WTC11 (cell line): ENCODE measurements at places on chromosomes 12 and 14. TPM values are rescaled to one million over a fixed set of nuclear protein-coding genes. Genes with fewer than 3 reads are reported as not detected.
A peak's percentile ranks its signal among the peaks of the same experiment; 100 is the strongest.

- DNase-seq, result no peak
Measured at GRCh38 chr12:124916374-124917134, 2.1 kb upstream of the UBC start.

The FSCB gene
- not detected in 3 replicates for total RNA-seq

The PTPN6 gene
- 27.1 to 34.7 TPM (median 34.5 TPM) in 3 replicates for total RNA-seq

The RBP5 gene
- total RNA-seq, result 4.1 to 5.4 TPM (median 4.7 TPM) in 3 replicates

DNA sequence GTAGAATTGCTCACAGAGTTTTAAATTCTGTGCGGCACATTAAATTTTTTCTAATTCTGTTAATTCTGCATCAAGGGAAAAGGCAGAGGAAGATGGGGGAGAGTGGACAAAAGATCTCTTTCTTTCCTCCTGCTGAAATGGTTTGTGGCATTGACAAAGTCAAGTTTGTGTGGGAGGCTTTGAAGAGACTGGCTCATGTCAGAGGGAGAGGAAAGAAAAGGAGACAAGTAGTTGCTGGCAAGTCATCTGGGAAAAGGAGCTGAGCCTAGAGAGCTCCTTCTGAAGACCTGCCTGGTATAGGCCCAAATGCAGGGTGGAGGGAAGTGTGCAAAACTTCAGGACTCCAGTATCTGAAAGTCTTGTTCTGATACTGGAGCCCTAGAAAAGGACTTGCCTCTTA, 36.3 kb downstream of the TTLL5 start:
- DNase-seq, result no peak

GRCh38 chr12:73529231-73529630, 1008.4 kb upstream of the ATXN7L3B start:
- no peak for DNase-seq

- no peak for DNase-seq
Measured at GRCh38 chr14:104334424-104335161, 196.2 kb downstream of the KIF26A start.

DNA sequence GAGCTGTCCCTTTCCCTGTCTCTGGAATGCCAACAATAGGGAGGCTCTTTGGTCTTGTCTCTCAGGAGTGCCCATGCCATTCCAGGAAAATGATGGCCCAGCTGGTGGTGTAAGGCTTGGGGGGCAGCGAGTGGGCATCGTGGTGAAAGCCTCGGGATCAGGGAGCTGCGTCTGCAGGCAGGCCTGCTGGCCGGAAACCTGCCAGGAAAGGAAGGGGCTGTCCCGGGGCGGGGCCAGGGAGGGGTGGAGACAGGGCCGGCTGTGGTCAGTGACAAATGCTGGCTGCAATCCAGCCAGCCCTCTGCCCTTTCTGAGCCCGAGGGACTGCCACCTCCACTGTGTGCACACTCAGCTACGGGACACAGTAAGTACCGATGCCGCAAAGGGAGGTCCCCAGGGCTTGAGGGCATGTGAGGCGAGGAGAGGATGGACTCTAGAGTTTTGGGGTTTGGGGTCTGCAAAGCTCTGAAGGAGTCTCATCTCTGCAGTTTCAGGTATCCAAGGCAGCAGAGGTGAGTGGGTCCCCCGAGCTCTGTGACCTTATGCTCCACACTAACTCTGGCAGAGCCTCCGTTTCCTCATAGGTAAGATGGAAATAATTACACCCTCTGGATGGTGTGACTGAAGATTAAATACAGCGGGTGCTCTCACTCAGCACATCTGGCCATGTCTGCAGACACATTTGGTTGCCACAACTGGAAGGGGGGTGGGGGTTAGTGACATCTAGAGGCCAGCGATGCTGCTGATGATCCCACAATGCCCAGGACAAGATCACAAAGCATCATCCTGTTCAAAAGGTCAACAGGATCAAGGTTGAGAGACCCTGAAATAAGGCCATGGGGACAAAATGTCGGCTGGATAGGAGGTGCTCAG, at the start of gene SERPINA5:
TSS of gene SERPINA5 (plus strand) at position 300 of the 873 bp plus-strand sequence. CDS start 5,937 bp downstream, outside the sequence.
- DNase-seq, result peak; percentile 69

The TMEM132D gene
- 0.99 to 1.4 TPM (median 1.1 TPM) in 3 replicates for total RNA-seq

- no peak for DNase-seq
Measured at GRCh38 chr12:103933237-103933636, 3.0 kb downstream of the HSP90B1 start.

The C12orf60 gene
- total RNA-seq, result 1.3 to 2.0 TPM (median 1.8 TPM) in 3 replicates

The CPNE6 gene
- not detected in 3 replicates for total RNA-seq

The ACOT6 gene
- total RNA-seq, result 0.13 to 0.37 TPM in 2 of 3 replicates, not detected in the other

DNA sequence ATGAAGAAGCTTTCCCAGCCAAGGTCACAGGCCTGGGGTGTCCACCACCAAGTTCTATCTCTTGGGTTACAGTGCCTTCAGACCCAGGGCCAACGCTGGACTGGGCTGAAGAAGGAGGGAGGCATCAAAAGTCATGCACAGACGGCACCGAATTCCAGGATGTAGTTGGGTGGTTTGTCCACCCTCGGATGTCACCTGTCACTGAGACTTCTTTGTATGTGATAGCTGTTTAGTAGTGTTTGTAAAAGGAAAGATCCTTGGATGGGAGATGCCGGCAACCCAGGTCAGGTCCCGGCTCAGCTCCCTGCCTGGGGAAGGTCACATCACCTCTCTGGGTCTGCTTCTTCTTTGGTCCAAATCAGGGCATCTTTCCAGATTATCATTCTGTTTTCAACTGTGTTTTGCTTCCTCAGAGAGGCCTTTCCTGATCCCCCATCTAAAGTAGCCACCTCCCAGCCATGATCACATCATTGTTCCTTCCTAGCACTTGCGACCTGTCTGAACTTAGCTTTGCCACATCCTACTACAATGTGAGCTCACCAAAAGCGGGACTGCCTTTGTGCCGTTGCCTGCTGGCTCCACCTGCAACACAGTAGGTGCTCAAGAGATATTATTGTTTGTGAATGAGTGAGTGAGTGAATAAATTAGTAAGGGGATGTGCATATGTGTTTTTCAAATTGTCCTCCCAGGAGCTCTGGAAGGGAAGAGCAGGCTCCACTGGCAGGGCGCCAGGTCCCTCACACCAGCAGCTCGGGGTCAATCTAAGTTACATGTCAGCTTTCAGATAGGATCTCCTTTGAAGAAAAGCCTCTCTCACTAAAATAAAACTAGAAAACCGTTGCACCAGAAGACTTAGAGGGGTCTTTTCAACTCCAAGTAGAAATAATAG, 2.1 kb downstream of the TSPAN11 start:
- DNase-seq, result no peak

GRCh38 chr12:25101092-25101445, 93.9 kb downstream of the DNAI7 start:
- DNase-seq, result no peak

GRCh38 chr12:68622250-68622649, 11.6 kb downstream of the RAP1B start:
- DNase-seq, result no peak

The KERA gene
- total RNA-seq, result not detected in 3 replicates

- no peak for DNase-seq
Measured at GRCh38 chr12:6772331-6772695, at the start of gene LAG3. LAG3 (plus strand) TSS chr12:6772520; CDS start chr12:6772853, 333 bp downstream.

DNA sequence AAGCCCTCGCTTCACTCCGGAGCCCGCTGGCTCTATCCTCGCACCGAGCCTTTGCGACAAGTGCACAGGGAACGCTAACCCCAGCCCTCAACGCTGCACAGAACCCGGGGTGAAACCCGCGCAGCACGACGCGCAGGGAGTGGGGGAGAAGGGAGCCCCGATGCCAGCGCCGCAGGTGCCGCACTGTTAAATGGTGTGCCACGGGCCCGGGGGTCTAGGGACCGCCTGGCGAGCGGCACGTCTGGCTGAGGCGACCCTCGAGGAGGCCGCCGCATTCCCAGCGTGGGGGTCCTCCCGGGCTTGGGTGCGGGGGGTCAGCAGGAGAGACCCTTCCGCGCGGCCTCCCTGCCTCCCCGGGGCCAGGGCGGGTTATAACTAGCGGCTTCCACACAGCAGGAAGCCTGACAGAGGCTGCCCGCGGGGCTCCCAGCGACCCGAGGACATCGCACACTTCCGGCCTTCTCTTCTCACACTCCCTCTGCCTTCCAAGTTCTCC, 23.8 kb upstream of the LRTM2 start:
- DNase-seq, result no peak

GRCh38 chr14:28774764-28775735, 8.5 kb downstream of the FOXG1 start:
- no peak for DNase-seq

DNA sequence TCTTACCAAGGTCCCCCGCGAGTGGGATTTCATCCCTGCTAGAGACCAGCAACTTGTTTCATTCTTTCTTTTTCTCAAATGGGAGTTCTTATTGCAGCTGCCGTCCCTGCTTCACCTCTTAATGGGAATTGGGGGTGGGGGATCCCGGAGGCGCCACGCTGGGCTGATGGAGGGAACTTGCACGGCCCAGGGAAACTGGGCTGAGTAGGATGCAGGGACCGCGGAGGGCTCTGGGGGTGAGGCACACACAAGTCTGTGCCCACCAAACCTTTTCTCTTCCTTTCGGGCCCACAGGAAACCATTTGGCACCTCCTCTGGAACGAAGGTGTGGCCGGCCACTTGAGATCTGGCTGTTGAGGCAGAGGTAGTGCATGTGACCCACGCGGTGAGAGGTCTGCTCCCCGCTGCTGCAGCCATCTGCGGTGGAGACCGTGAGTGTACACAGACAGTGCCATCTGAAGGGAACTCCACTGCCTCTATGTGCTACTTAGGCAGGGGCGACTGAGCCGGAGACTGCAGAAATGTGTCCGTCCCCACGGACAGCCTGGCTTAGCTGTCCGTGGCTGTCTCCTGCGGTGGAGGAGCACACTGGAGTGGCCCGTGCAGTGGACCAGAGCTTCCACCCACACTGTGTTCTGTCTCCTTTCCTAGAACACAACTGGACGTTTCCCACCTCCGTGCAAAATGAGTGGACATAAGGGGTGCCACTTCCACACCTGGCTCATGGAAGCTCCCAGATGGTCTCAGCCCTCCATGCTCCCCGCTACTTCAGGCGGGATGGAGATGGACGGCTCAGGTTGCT, 42.1 kb upstream of the TESC start:
- DNase-seq, result no peak

DNA sequence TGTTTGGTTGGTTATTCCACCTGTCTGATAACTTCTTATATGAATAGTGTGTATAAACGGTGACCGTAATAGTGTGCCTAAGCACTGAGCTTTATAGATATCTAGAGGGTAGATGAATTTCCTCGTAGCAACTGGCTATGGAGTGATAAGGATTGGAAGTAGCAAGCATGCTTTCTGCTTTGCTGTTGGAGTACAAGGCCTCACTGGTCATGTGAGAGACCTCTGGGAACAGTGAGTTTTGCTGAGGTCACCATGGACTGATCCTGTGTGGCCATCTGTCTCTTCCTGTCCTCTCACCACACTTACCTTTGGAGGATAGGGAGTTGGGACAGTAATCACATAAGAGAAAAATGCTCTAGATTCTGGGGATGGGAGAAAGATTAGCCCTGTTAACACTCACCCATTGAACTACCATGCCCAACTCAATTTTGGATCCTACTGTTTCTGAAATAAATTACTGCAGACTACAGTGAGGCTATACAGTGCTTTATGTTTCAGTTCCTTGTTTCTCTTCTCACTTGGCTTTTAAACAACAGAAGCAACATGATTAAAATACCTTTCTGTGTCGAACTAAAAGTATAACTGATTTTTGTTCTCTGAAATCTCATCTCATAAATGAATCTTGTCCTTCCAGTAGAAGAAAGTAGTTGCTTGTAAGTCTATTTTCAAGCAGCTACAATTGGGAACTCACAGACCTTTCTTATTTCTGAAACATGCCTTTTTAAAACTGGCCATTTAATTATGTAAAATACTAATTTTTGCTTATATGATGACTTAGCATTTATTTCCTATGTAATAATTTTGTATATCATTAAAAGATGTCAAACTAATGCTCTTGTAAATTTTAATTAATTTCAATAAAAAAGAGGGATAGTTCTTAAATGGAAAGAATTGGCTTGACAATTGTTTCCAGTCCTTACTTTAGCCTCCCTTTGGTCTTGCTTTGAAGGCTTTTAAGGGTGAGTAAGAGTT, 8.3 kb downstream of the TMX1 start:
- DNase-seq, result no peak

The TMPRSS12 gene
- total RNA-seq, result not detected in 3 replicates

- no peak for DNase-seq
Measured at GRCh38 chr14:70801836-70802235, 7.5 kb downstream of the MAP3K9 start.

- DNase-seq, result no peak
Measured at GRCh38 chr12:110563702-110564470, 19.2 kb downstream of the PPTC7 start.

The SLC17A8 gene
- 0.05 to 0.26 TPM in 2 of 3 replicates, not detected in the other for total RNA-seq

DNA sequence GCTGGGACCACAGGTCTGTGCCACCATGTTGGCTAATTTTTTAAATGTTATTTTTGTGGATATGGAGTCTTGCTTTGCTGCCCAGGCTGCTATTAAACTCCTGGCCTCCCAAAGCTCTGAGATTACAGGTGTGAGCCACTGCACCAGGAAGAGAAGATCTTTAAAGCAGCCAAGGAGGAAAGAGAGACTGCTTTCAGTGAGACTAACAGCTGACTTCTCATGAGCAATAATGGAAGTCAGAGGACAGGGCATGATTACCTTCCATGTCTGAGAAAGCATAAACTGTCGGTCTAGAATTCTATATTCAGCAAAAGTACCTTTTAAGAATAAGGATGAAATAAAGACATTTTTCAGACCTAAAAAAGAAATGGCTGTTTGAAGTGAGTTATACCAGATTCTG, 57.3 kb upstream of the CHGA start:
- no peak for DNase-seq

GRCh38 chr12:76329159-76329558, 19.1 kb downstream of the BBS10 start:
- no peak for DNase-seq

DNA sequence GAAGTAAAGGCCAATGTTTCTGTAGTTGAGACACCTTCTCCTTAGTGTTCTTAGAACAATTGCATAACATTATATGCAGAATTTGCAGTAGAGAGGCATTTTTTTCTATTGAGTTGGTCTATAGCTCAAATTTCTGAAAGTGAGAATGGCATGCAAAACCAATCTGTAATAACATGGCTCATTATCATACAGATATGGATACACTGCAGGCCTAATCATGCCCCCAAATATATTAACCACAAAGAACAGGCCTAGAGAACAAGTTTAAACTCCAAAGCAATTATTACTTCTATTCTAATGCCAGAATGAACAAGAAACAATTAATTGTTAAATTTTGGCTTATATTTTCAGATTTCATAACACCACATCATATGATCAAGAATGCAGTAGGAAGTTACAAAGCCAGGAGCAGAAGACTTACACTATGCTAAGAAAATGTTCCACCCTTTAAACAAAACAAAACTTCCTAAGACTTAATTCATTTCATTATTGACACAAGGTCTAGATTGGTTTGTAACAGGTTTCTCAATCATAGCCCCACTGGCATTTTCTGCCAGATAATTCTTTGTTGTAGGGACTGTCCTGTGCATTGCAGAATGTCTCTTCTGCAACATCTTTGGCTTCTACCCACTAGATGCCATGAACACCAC, 26.9 kb downstream of the TMTC1 start:
- DNase-seq, result no peak

DNA sequence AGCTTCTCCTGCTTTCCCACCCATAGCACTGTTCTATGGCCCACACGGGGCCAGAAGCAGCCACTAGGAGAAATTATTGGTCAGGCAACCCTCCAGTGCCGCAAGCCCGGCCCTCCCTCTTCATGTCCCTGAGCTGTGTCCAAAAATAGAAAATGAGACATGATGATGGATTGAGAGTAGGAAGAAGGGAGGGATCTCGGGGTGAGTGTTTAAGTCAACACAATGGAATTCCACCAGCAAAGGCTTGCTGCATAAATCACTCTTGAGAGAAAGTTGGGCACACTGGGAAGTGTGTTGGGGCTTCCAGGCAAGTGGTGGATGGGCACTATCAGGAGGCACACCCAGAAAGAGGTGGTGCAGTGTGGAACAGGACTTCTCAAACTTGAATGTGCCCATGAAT, 94.2 kb downstream of the LLPH start:
- DNase-seq, result no peak

- DNase-seq, result no peak
Measured at GRCh38 chr14:56087671-56088471, 30.3 kb upstream of the PELI2 start.

The SLC6A13 gene
- total RNA-seq, result 0.21 to 0.55 TPM (median 0.37 TPM) in 3 replicates
